ENCODE measurements at places on chromosomes 6 and 20. TPM values are rescaled to one million over a fixed set of nuclear protein-coding genes. Genes with fewer than 3 reads are reported as not detected.

Gene RAE1
- total RNA-seq = 57.1 TPM

Gene TAAR1
- total RNA-seq = not detected

Gene LTB
- total RNA-seq = 0.53 TPM

Gene MUC21
- not detected for total RNA-seq

All from A549 treated with Mapracorat at 1 μM for 4 hours (cell line).